Stimulated activated naive CD4-positive, alpha-beta T cell (primary cell): ENCODE measurements at places on chromosomes 5 and 9.

DNA sequence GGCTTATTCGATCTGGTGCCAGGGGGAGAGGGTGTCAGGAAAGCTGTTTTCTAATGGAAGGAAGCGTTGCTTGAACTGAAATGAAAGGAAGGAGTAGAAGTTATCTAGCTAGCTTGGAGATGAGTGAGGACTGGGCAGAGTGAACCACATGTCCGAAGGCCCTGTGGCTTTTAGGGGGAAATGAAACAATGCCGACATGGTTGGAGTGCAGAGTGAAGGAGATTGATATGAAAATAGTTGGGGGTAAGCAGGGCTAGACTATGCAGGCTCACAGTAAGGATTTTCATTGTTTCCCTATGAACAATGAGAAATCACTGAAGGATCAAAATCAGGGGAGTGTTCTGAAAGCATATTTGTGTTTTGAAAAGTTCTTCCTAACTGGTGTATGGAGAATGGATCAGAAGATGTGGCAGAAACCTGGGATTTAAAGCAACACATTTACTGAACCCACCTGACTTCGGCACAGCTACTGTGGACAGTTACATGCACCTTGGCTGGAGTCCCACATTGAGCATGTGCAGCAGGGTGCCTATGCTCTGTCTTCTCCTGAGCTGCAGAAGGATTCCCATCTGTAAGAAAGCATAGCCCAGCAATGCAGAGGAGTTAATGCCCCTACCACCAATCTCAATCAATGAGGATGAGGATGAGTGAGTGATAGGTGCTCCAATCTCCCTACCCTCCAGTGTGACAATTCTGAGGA is 144.4 kb upstream of the TBCA start:
- no peak for DNase-seq

- DNase-seq: no peak
Observed at GRCh38 chr5:176692326-176692725, 45.0 kb downstream of the TSPAN17 start.

DNA sequence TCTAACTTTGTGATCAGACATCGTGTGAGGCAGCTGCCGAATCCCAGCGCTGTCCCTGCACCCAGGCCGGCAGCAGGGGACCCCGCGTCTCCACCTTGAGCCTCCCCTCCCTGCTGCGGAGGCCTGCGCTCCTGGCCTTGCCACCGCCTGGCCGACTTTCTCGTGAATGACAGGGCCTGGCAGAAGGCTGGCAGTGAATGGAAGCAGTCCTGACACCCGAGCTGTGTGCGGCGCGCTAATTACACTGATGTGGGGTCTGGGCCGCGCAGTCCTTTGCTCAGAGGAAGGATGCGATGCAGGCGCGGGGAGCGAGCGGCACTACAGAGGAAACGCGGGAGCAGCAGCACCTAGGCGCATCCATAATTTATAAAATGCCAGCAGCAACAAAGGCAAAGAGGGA is 40.3 kb downstream of the POU4F3 start:
- DNase-seq: no peak

DNA sequence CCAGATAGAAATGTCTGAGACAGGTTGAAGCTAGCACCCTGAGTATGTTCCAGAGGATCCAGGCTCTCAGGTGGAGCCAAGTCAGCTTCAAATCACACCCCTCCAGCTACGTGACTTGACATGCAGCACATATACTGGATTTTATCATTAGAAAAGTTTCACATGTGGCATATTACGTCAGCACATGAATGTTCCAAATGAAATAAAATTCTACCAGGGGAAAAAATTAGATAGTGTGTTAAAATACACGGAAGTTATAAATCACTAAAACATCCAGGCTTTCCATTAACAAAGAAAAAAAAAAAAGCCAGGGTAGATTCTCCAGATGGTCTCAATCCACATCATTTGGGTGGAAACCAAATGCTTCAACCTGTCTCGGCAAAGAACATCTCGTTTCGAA is 251.6 kb downstream of the MPDZ start:
- DNase-seq: no peak

DNA sequence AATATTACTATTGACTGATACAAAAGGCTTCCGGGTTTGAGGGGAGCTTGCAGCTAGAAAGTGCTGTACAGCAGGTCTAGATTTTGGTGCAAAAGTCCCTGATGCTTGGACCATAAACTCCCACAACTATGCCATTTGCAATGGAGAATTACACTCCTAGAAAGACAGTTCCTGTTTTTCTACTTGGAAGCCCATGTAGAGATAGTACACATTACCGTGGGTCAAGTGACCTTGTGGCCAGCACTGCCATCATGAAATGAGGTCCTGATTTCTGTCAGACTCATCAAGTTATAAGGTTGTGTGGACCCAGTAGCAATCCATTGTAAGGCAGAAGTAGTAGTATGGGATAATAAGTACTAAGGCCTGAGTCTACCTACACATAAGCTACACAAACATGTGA is 42.8 kb upstream of the TNFSF8 start:
- DNase-seq: no peak

DNA sequence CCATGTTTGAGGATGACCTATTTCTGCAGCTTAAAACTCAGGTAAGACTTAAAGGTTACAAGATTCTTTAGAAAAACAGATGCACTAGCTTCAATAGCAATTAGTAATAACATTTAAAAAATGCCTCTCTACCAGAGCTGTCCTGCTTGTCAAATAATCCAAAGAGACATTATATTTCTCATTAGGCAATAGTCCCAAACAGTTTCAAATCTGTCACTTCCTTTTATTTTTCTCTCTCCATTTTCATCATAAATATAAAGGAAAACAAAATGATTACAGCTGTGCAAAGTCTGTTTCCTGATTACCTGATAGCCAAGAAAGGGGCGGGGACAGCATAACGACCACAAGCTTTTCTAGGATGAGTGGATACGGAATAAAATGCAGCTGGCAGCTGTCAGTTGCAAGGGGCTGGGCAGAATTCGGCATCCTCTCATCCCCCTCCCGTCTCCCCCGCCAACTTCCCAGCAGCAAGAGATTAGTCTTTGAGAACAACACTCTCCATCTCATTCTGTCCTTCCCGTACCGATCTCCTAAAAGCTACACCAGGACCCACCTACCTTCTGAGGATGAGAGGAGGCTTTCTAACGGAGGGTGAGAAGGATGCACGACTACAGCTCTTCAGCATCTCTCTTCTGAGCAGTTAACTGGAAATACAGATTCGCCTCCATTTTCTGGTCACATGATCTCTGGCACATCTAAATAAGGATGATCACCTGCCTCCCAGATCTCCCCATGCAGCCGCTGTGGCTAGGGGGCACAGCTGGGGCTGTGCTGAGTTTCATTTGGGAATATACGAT is 72.5 kb upstream of the PCA3 start:
- DNase-seq: no peak

GRCh38 chr5:106610041-106610440 is 1060.7 kb downstream of the EFNA5 start:
- no peak for DNase-seq

DNA sequence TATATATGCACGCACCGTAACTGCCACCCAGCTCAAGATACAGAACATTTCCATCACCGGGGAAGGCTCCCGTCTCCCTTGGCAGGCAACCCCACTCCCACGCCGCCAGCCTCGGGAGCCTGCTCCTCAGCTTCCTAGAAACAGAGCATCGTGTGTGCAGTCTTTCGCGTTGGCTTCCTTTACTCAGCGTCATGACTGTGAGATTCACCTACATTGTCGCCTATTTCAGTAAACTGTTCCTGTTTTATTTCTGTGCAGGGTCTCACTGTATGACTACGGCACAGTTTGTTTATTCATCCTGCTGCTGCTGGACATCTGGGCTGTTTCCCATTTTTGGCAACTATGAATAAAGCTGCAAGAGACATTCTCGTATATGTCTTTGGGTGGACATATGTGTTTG is 90.7 kb downstream of the STK10 start:
- no peak for DNase-seq

GRCh38 chr5:139763930-139764791 is 31.4 kb upstream of the PSD2 start:
- no peak for DNase-seq

GRCh38 chr9:15306068-15306756 is 804 bp downstream of the TTC39B start:
- DNase-seq: peak; percentile 32

DNA sequence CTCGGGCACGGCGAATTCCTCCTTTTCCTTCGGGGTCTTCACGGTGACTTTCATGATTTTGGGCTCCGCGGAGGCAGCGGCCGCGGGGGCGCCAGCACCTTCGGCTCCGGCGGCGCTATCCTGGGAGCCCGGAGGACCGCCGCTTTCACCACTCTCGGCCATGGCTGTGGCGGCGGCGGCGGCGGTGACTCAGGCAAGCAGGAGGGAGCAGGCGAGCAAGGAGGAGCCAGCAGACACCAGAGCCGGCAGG is 315 bp downstream of the UBQLN1 start:
- no peak for DNase-seq

DNA sequence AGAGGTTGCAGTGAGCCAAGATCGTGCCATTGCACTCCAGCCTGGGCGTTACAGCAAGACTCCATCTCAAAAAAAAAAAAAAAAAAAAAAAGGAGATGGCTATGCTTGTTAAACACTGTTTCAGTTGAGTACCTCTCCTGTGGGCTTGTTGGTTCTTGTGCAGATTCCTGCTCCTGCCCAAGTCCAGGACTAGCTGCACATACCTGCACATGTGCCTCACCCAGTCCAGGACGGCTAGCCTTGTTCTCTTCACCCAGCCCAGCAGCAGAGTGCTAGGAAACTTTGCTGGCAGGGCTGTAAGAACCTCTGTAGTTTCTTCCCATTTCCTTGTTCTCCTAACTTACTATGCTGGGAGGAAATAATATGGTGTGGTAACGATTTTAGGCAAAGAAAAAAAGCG is 234.1 kb upstream of the DMRT1 start:
- DNase-seq: no peak

DNA sequence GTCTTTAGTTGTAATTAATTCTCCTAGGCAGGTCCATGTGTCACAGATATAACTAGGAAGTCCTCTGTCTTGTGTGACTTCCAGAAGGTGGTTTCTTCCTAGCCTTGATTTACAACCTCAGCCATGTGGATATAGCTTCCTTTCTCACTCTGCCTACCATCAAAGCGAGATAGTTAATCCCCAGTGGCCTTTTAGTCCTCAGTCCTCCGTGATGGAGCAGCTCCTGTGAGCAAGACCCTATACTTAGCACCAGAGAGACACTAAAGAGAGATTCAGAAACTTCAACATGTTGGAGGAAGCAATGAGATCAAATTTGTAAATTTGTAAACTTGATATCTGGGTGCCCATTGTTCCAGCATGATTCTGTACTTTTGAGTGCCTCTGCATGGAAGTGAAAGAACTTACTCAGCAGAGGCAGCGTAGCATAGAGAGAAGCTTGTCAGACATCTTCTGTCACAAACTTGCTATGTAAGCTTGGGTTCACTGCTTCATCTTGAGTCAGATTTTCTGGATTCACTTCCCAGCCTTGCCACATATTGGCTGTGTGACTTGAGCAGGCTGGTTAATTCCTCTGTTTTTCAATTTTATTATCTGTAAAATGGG is 170.2 kb upstream of the NR3C1 start:
- no peak for DNase-seq

DNA sequence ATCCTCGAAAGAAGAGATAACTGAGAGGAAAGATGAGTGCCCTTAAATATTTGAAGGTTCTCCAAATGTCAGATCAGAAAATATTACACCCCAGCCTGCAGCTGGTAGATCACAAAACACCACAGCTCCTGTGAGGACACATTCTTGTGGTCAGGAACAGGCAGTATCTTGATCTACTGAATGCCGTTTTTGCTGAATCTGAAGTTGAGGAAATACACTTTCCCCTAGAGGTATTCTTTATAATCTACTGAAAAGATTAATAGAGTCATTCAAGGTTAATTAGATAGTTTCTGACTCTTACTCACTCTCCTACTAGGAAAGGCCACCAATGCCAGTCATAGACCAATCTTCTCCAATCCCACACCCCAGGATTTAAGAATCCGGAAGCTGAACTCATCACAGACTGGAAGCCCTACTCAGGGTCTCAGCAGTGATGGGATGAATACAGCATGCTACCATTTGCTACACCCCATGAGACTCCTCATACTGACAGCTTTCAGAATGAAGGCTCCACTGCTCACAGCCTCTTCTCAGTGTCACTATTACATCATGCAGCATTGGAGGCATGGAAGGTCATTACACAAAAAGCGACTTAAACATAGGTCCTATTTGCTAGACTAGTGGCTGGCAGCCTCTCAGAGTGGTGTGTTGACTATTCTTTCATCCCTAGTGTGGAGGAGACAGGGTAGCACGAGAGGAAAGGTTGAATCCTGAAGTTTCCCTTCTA is 143.9 kb upstream of the SLC1A3 start:
- no peak for DNase-seq

DNA sequence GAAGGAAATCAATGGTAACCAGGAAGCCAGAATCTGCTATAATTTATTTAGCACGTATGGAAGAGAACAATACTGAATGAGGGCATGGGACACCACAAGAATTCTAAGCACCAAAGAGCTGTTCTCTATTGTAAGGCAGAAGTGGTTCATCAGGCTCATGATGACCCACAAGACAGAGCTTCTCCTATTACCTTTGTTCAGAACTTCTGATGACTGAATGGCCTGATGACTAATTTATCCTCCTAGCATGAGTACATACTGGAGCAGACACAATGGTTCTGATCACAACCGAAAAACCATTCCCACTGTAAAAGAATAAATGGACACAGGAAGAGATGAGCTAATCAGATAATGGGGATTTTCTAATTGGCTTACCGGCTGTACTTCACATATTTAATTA is 329.8 kb upstream of the PDE4D start:
- DNase-seq: no peak

- no peak for DNase-seq
Observed at GRCh38 chr9:79955300-79955699, 383.5 kb downstream of the TLE4 start.

- DNase-seq: no peak
Observed at GRCh38 chr9:36025746-36026145, 11.0 kb upstream of the RECK start.

DNA sequence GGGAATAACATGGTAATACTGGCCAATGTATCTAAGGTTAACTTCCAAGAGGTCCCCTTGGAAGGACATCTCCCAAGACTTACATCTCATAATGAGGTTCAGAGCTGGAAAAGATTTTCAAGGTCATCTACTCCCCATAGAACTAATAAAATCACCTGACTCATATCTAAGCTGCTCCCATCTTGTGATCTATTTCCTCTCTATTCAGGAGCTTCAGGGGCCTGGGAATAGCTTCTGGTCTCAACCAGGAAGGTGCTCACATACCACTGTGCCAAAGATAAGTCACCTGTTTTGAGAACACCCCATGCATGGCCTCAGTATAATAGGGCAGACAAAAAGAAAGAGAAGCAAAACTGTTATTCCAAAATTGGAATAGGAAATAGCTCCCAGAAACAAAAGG is 74.2 kb downstream of the OXCT1 start:
- no peak for DNase-seq

DNA sequence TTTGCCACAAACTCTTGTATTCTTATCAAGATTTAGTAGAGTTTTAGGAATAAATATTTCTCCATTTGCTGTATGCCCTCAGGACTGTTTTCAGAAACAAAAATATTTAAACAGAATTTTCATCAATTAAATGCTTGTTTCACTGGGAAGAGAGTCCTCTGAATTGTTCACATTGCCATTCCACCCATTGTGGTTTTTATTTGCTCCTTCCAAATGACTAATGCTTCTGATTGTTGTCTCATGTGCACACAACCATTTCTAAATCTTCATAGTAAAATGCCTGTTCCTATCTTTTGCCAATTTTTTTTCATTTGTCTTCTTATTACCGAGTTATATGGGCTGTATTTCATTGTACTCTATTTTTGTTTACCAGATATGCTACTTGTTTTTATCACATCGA is 10.6 kb downstream of the MARCOL start:
- DNase-seq: no peak
